Esophagus muscularis mucosa (tissue), 4 donors: ENCODE measurements at places on chromosomes 2 and 18. TPM values are rescaled to one million over a fixed set of nuclear protein-coding genes. Genes with fewer than 3 reads are reported as not detected.
A peak's percentile ranks its signal among the peaks of the same experiment; 100 is the strongest.

HMSD gene
- total RNA-seq = not detected

- peaks cover 51% of the 10 kb centered on the region for H3K36me3 ChIP-seq
- H3K4me1 ChIP-seq = peaks cover 8% of the 10 kb centered on the region
These were observed 45.0 kb upstream of the MCFD2 start for GRCh38 chr2:46960618-46961017.

DNA sequence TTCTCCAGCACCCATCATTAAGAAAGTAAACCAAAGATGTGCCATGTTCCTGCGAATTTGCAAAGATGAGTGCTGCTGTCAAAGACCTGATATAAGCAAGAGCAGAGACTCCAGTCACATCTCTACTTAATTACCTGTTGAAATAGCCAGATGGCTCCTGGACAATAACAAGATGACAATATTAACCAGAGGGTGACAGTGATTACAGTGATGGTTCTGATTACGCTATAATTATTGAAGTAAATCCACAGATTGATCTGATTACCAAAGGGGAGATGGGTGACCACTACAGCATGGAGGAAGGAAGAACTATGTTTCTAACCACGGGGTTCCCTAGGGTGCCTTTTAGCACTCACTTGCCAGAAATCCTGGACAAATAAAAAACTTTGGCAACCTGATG, 36.5 kb upstream of the AFF3 start:
- H3K36me3 ChIP-seq = no peaks in the 10 kb centered on the region
- no peaks in the 10 kb centered on the region for H3K27me3 ChIP-seq
- peak; percentile 19 for DNase-seq
- H3K4me3 ChIP-seq = no peak overlapping the region
- no peaks in the 10 kb centered on the region for H3K4me1 ChIP-seq

GRCh38 chr2:121263996-121264715, 20.8 kb downstream of the TFCP2L1 start:
- no peak overlapping the region for H3K4me3 ChIP-seq
- DNase-seq = no peak
- H3K4me1 ChIP-seq = no peaks in the 10 kb centered on the region
- no peaks in the 10 kb centered on the region for H3K27me3 ChIP-seq
- no peaks in the 10 kb centered on the region for H3K36me3 ChIP-seq

- no peaks in the 10 kb centered on the region for H3K36me3 ChIP-seq
- peaks cover 27% of the 10 kb centered on the region for H3K4me1 ChIP-seq
- no peaks in the 10 kb centered on the region for H3K27me3 ChIP-seq
- no peak overlapping the region for H3K27ac ChIP-seq
- H3K4me3 ChIP-seq = no peak overlapping the region
- peak; percentile 86 for DNase-seq
These were observed 2.8 kb upstream of the GYPC start for GRCh38 chr2:126653109-126653508.
